ENCODE measurements at places on chromosomes 3 and 15.

GRCh38 chr3:12395349-12396012, 88.8 kb upstream of the TSEN2 start:
- DNase-seq, result no peak

DNA sequence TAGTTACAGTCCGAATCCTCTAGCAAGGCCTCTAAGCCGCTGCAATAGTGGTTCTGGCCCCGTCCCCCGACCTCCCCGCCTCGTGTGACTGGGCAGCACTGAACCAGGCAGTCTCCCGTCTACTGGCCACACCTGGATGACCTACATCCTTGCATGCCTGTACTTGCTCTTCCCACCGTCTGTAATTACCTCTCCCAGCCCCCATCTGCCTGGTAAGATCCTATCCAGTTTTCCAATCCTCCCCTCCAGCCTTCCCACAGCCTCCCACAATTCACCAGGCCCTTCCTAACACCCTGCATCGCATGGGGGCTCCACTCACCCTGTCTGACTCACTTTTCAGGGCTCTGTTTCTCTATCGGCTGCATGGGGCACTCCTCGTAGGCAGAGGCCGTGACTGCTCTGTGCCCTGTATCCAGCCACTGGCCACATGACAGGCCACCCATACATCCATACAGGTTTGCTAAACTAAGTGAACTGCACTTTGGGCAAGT, 32.8 kb downstream of the XXYLT1 start:
- no peak for DNase-seq

DNA sequence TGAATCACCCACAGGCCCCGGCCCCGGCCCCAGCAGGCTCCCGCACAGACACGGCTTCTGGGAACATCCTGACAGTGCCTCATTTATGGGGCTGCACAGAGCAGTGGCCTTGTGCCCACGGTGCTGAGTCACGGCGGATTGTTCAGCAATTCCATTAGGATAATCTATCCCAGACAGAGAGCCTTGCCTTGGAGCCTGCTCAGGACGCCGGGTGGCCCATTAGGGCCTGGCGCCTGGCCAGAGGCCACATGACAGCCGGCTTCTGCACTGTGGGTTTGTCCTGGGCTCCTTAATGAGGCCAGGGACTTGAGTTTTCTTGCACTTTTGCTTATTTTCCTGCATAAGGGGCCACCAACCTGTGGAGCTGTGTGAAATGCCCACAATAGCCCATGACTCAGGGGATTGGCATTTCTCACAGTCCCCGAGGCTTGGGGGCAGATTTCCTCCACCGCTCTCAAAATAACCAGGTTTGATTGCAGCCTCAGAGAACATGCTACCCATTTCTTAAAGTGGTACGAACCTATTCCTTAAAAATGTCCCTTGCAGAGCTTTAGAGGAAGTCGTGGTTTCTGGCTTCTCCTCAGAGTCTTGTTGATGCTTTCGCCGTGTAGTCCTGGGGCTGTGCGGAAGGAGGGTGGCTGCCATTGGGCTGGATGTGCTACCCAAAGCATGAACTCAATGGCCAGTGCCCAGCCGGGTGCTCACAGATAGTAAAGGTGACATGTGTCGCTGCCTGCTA, 19.0 kb downstream of the SYNM start:
- no peak for DNase-seq

DNA sequence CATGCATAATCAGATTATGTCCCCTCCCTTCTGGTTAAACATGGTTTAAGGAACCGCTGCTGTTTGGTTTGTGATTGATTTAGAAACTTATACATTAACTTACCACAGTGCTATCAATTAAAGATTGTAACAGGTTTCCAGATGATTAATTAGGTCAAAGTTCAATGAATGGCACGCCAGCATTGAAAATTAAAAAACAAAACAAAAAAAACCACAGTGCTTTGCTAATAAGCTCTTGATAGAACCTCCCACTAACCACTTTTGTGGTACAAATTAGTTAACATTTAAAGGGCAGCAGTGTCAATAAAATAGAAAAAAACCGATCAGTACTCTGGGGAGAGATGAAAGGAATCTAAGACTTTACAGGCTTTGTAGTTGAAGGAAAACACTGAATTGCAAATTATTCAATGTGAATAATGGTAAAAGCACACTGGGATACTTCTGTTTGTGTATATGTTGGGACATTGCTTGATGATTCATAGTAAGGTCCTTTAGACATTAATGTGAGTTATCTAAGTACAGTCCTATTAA, 7.6 kb upstream of the C3orf38 start:
- no peak for DNase-seq
